ENCODE measurements at places on chromosomes 5 and 9.

DNA sequence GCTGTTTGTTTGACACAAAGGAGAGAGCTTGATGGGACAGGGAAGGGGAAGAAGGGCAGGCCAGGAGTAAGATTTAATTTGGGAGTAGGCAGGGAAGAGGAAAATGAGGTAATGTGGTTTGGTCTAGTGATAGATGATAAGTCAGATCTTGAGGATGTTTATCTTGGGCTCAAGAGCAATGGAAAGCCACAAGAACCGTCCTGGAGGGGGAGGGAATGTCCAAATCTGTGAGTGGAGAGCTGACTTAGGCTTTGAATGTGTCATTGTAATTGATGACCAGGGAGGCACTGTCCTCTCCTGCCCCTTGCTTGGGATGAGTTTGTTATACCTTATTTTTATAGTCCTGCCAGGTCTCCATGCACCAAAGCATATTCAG lies 37.5 kb downstream of the MAMDC2 start:
- no peak for DNase-seq

DNA sequence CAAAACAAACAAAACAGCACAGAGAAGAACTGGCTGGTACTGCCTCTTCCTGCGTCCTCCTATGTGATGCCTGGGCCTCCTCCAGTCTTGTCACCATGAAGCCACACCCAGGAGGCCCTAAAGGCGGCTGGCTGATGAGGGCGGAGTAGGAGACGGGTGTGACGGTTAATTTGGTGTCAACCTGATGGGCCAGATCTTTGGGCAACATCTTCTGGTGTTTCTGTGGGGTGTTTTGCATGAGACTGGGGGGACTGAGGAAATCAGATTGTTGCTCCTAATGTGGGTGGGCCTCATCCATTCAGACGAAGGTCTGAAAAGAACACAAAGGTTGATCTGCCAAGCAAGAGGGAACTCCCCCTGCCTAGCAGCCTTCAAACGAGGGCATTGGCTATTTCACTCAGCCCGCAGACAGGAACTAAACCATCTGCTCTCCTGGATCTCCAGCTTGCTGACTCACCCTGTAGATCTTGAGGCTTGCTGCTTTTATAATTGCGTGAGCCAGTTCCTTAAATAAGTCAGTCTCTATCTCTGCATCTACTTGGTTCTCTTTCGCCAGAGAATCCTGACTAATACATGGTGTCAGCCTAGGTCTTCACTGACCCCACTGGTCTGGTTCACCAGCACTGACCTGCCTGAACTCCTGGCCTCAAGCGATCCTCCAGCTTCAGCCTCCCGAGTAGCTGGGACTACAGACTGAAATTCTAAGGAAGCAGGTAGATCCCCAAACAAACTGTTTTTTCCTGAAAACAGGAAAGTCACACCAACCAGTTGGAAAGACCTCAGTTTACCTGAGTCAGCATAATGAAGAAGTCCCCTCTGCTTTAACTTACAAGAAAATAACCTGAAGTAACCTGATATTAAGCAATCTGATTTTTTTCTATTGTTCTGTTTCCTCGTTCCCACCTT lies 12.8 kb upstream of the ZFP62 start:
- DNase-seq, result no peak

- no peak for DNase-seq
Observed at GRCh38 chr9:5632540-5632939, 3.6 kb downstream of the RIC1 start.

GRCh38 chr5:40960037-40960436 lies 50.7 kb downstream of the C7 start:
- DNase-seq, result no peak

GRCh38 chr5:34695275-34696027 lies 39.3 kb downstream of the RAI14 start:
- no peak for DNase-seq

- no peak for DNase-seq
Observed at GRCh38 chr5:152084476-152084875, 159.8 kb upstream of the GLRA1 start.

- no peak for DNase-seq
Observed at GRCh38 chr5:123559434-123559775, 47.4 kb downstream of the CSNK1G3 start.

DNA sequence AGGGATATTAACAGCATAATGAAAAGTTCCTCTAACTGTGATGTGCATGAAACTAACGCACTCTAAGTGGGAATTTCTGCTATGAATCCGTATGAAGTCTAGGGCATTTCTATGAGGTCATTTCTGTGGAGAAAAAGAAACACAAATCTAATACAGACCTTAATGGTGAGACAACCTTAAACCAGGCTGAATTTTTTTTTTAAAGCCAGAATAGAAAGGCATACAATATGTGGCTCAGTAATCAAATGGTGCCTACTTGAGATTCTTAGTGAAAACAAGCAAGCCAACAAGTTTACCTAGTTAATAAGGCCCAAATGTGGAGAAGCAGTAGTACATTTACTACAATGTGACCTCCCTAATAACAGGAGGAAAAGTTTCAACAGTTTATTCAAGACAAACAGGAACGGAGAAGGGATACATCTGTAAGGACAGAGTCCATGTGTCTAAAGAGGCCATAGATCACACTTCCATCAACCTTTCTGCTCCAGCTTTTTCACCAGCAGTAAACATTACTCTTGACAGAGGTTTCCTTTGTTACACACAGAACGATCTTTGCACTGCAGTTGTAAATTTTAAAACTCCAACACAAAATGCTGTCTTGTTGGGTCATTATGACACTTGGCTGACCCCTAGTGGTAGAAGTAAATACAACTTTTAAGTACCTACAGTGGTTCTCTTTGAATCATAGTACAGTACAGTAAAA lies 26.2 kb downstream of the CARNMT1 start:
- DNase-seq, result no peak

GRCh38 chr9:34176089-34176488 lies 2.8 kb upstream of the UBAP1 start:
- DNase-seq, result no peak

DNA sequence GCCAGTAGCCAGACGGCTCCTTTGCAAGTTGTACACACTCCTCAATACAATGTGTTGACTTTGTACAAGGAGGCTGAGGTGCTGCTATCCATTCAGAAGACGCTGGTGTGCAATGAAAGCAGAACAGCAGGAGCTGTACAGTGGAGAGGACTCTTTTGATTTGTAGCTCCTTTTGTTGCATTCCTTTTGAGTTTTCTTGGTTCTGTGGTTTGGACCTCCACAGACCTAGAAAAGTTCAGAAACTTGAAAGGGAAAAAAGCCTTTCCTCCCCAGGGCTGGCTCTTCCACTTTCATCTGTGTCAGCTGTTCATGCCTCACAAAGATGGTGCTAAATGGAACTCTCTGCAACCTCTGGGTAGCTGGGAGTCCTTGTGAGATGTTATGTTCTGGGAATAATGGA lies 117.4 kb downstream of the MAT2B start:
- DNase-seq, result no peak

DNA sequence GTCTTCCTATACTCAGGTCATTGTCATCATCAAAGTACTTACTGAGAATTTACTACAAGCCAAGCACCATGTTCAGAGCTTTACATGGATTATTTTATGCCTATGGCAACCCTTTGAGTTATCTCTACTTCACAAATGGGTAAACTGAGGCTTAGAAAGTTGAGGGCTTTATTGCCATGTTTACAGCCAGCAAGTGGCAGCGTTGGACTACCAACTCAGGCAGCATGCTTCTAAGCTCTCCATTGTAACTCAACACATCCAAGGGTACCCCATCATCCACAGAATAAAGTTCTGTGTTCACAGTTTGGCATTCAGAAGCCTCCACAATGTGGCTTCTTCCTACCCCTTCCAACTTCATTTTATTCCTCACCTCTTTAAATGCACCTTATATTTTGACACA lies 422.6 kb upstream of the GRIA1 start:
- no peak for DNase-seq

- DNase-seq, result no peak
Observed at GRCh38 chr9:78777747-78778146, 480.8 kb downstream of the PSAT1 start.

DNA sequence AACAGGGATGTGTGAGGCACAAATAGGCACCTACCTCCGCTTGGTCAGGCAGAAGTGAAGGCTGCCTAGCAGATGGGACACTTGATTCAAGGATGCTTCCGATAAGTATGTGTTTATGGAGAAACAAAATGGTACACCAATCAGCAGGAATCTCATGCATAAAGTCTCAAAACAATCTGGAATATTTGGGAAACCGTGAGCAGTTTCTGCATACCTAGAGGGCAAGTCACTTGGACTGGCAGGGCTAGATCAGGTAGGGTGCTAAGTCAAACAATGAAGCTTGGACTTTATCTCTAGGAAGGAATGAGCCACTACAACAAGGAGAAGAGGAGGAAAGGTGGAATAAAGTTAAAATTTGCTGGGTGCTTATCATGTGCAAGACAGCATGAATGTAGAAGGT lies 5.5 kb downstream of the EPB41L4A start:
- no peak for DNase-seq

GRCh38 chr5:179342577-179342976 lies 2.7 kb downstream of the ADAMTS2 start:
- no peak for DNase-seq

DNA sequence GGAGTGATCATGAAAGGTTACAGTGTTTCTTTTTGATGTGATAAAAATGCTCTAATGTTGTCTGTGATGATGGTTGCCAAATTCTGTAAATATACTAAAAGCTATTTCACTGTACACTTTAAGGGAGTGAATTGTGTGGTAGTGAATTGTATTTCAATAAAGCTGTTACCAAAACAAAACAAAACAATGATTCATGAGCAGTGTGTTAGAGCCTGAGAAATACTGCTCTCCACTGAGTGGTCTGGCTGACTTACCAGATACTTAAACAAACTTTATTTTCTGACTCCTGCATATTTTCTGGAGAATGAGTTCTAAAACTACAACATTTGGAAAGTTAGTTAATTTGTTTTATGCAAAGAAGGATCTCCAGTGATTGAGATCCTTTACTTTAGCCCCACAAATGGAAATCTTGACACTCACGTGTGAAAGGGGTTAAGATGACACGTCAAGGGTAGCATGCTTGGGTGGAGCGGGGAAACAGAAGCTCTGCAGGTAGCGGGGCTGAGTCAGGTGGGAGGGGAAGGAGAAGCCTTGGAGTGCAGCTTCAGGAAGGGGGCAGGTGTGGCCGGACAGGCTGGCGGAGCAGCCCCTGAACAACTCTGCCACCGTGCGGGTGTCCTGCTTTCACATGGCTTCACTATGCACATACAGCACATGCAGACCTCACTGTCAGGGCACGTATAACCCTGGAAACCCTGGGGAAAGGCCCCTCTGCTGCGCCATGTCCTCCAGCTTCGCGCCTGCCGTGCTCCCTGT lies 256.7 kb downstream of the IRX1 start:
- DNase-seq, result no peak

DNA sequence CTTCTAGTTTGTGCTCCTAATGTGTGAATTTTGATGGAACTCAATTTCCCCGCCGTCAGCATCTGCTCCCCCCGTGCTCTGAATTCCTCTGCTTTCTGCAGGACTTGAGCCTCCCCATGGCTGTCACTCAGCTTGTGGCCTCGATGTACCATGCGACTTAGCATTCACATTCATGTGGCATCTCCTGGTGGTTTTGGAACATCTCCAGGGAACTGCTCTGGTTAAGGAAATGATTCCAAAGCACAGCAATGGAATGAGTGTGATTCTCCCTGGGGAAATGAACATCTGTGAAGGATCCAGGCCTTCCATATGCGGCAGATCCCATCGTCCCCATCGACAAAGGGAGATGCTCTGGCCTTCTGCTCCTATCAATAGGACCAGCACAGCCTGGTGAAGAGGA lies 119.0 kb downstream of the ENTREP1 start:
- no peak for DNase-seq

DNA sequence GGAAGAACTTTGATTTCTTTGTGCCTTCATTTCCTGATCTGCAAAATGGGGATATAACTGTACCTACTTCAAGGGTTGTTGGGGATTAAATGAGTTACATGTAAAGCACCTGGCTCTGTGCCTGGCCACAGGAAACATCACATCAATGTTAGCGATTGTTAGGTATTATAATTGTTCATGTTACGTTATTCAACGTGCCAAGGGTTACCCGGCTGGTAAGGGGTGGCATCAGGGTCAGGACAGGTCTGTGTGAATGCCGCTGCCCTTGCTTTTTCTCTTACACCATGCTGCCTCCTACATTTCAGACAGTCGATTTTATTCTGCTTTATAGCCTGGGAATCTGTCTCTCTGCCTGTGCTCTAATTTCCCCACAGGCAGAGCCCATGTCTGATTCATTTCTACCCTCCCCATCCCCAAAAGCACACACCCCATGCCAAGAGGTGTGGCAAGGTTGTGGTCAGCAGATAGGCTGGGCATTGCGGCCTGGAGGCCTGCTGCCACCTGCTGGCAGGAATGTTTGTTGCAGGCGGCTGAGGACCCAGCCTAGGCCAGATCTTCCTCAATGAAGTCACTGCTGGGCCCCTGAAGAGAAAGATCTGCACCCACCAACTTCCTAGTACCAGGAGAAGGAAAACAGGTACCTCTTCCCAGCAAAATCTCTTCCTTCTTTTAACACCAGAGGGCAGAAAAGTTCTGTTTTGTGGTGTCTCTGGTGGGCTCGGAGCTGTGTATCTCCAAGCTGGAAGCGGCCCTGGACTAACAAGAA lies 5.3 kb downstream of the ANKS6 start:
- peak; percentile 76 for DNase-seq

DNA sequence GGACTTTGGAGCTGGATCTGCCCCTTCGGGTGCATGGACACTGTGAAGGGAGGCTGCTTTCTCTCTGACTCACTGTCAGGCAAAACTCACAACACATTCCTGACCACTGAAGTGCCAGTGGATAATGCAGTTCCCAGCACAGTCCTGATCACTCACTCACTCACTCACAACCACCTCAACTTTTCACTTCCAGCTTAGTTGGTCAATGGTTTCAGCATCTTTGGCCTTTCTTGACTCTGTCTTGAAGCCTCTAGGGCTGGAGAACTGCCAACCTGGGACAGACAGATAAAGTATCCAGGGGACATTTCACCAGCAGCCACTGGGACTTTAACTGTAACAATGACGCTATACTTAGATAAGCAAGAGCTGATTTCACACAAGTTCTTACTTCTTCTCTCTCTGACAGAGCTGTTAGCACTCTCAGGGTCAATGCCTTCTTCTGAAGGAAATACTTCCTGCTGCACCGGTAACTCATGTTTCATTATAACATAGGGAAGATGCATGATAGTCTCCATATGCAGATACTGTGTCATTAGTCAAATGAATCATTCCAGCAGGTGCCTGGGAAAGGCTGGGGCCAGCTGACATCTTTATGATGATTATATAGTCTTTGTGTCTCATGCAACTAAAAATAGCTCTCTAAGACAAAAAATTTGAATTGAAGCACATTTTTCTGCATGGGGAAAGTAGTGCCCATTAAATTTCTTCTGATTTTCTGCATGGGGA lies 499.0 kb downstream of the SEMA5A start:
- no peak for DNase-seq

GRCh38 chr9:100990605-100991381 lies 37.7 kb upstream of the PLPPR1 start:
- no peak for DNase-seq

All from activated naive CD8-positive, alpha-beta T cell treated with anti-CD3 and anti-CD28 coated beads, Interleukin-2, amount 50 U/mL, for 24 hours (primary cell).